CD4-positive, alpha-beta T cell treated with Interleukin-12 subunit alpha and Interleukin-12 subunit beta, for 1 hour (primary cell): ENCODE measurements at places on chromosomes 6 and 20.
A peak's percentile ranks its signal among the peaks of the same experiment; 100 is the strongest.

- DNase-seq, result no peak
Observed at GRCh38 chr6:15569035-15569995, 93.5 kb downstream of the DTNBP1 start.

GRCh38 chr6:32244270-32244669, 20.4 kb upstream of the NOTCH4 start:
- DNase-seq, result no peak

DNA sequence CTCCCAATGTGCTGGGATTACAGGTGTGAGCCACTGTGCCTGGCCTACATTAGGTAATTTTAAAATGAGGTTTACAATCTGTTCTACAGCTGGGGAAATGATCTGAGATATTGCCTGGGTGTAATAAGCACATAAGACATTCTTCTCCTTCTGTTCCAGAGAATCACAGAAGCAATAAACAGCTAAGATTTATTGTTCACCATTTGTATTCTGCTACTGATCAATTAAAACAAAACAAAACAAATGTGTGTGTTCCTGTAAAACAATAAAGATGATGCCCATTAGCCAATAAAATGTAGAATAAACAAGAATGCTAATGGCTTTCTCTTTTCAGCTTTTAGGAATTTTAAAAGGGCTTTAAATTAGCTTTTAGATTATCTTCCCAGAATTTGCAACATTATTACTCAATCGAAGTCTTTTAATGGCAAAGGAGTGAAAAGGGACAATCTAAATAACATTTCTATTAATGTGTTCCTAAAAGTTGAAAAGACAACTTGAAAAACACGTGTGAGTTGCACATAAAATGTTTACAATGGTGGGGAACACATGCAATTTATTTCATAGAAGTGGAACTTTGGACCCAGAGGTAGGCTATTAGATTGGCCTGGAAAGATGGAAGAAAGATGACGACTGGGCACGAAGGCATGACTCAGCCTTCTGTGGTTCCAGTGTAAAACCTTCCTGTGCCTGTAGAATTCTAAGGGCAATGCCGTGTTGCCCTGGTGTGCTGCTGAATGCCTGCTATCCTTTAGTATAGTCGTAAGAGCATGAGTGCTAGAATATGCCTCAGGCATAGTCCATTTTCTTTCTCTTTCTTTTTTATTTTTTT, 29.0 kb upstream of the DEK start:
- no peak for DNase-seq

DNA sequence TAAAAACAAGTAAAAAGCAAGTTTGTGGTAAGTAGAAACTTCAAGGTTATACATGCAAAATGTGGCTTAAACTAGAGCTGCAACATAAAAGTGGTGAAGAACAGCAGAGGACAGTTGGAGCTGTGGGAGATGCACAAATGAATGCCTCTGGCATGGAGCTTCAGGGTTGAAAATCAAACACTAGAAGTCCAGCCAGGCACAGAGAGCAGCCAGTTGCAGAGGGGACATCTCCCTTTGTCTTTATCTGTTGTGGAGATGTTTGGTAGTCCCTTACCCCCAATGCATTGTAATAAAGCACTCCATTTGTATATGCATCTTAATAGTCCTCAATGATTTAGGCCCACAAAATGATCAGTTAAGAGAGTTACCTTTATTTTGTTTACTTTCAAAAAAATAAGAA, 73.1 kb upstream of the C20orf144 start:
- no peak for DNase-seq

DNA sequence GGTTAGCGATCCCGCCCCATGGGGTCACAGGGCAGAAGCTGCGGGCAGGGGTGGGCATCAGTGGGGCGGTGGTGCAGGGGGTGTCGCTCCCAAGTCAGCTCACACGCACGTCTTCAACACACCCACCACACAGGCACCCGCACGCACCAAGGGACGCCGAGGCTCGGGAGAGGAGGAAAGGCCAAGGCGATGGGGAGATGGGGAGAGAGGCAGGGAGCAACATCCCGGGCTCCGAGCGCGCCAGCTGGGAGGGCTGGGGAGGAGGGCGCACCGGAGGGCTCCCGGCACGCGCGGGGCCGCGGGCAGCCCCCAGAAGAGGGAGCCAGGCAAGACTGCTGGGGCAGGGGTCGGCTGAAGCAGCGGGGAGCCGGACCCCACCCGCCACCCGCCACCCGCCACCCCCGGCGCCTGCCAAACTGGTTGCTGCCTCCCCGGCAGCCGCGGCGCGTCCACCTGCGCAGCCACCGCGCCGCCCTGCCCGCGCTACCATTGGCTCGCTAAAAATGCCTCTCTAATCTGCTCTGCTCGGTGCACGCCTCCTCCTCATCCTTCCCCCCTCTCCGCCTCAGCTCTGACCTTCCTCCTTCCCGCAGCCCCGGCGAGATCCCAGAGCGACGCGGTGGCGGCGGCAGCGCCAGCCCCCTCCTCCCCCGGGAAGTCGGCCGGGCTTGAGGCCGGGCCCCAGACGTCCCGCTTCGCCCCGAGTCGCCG, at the start of gene PACSIN1:
PACSIN1 (plus strand) TSS at position 546 of the 711 bp plus-strand sequence. CDS start 60,230 bp downstream, outside the sequence.
- DNase-seq, result no peak

DNA sequence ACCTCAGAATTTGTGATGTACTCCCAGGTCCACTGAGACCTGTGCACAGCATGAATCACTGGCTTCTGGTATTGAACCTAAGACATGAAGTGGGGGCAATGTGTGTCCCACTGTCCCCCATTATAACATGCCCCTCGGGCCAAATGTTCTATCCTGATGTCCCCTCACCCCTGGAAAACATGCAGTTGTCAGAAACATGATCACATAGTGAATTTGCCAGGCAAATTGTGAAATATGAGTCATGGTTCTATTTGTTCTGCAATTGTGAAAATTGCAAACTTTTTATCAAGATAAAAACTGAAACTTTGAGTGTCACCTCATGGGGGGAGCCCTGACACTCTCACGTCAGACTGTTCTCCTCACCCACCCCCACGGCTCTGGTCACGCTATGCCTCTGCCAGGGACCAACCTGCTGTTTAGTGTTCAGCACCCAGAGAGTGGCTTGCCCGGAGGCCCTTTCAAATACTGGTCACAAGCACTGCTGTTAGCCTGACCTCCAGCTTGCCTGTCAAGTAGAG, 305.3 kb downstream of the CLIC5 start:
- peak; percentile 21 for DNase-seq

- DNase-seq, result peak; percentile 72
Observed at GRCh38 chr6:106510090-106510970, 119.0 kb downstream of the RTN4IP1 start.

GRCh38 chr20:61267241-61267640, 15.2 kb downstream of the CDH4 start:
- DNase-seq, result no peak

DNA sequence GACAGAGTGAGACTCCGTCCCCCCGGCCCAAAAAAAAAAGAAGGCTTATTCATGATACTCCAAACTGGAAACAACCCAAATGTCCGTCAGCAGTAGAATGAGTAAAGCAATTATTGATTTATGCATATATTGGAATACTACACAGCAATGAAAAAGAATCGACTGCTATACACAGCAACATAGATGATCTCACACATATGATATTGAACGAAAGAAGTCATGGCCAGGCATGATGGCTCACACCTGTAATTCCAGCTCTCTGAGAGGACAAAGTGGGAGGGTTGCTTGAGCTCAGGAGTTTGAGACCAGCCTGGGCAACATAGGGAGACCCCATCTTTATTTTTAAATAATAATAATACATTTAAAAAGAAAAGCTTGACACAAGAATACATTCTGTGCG, 28.5 kb downstream of the BCAS4 start:
- DNase-seq, result no peak

- no peak for DNase-seq
Observed at GRCh38 chr6:31422587-31422986, 19.2 kb downstream of the MICA start.

GRCh38 chr20:56359212-56360132, 698 bp downstream of the FAM210B start:
- no peak for DNase-seq

DNA sequence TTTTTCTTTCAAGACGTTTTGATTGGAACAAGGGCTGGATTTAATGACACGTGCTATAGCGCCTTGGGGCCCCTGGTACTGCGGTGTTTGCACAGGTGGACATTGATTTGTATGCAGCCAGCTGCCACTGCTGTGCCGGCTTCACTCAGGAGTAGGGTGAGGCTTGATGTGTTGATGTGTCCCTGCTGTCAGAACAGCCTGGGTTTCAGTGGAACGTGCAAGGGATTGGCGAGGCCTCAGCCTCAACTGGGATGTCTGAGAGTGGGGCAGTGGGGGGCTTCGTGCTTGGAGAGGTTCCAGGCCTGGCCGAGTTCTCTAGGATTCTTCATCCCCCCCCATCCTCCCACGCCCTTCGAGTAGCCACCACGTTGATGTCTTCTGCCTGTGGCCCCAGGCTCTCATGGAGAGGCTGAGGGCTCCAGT, 23.0 kb downstream of the PYGB start:
- DNase-seq, result no peak

DNA sequence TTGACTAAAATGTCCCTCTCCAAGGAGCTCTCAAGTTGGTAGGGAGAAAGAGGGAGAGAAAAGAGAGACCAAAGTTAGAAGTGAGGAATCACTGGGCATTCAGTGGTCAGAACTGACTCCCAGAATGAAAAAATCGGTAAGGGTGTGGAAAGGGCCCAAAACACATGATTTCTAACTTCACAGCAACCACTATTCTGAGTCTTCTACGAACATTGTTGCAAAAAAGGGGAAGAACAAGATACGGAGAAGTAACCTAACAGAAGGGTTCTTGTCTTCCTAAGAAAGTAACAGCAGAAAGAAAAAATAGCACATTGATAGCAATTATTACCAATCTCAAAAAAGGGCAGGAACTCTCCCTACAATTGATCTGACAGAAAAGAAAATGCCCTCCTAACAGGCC, 65.6 kb downstream of the ATP9A start:
- no peak for DNase-seq

GRCh38 chr20:14829906-14830305, 492.5 kb upstream of the FLRT3 start:
- DNase-seq, result no peak

GRCh38 chr20:64242797-64243475, 12.6 kb upstream of the PCMTD2 start:
- DNase-seq, result no peak

DNA sequence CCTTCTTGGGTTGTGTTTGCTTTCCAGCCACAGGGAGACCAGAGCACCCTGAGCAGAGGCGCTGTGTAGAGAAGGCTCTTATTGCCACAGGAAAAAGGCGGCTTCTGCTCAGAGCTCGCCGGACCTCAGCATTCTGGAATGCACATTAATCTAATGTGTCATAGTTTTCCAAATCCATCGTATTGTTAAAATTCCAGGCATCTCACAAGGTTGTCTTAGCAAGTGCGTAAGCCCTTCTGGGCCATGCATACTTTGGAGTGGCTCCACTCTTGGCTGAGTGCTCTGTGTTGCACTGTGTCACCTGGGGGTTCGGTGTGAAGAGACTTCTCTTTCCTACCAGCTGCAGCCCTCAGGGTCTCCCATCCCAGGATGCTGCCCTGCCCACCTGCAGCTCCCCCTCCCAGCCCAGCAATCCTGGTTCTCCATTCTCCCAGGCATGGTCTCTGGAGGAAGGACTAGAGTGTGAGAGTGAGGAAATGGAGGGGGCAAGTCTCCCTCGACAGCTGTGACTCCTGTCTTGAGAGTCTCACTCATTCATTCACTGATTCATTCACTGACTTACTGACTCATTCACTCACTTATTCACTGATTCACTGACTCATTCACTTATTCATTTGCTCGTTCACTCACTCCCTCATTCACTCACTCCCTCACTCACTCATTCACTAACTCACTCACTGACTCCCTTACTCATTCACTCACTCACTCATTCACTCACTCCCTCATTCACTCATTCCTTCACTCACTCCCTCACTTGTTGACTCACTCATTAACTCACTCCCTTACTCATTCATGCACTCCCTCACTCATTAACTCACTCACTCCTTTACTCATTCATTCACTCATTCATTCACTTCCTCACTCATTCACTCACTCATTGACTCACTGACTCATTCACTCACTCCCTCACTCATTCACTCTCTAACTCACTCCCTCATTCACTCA, 83.7 kb upstream of the MPC1 start:
- no peak for DNase-seq

DNA sequence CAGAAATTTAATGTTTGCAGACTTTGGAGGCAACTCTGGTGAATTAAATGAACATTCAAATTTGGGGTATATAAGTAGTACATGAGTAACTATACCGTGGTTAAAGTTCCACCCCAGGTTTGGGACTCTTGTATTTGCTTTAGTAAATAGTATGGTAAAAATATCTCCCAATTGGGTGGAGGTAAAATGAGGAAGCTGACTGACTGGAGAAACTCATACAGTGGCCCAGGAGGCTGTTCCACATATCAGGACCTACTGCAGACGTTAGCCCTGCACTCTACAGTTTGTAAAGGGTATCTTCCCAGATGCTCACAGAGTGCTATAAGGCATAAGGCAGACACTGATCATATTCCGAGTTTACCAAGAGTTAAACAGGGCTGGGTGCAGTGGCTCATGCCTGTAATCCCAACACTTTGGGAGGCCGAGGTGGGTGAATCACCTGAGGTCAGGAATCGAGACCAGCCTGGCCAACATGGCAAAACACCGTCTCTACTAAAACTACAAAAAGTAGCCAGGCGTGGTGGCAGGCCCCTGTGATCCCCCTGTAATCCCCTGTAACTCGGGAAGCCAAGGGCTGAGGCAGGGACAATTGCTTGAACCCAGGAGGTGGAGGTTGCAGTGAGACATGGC, 53.7 kb downstream of the CPXM1 start:
- DNase-seq, result no peak

- DNase-seq, result no peak
Observed at GRCh38 chr20:52922436-52922835, 49.7 kb upstream of the TSHZ2 start.

DNA sequence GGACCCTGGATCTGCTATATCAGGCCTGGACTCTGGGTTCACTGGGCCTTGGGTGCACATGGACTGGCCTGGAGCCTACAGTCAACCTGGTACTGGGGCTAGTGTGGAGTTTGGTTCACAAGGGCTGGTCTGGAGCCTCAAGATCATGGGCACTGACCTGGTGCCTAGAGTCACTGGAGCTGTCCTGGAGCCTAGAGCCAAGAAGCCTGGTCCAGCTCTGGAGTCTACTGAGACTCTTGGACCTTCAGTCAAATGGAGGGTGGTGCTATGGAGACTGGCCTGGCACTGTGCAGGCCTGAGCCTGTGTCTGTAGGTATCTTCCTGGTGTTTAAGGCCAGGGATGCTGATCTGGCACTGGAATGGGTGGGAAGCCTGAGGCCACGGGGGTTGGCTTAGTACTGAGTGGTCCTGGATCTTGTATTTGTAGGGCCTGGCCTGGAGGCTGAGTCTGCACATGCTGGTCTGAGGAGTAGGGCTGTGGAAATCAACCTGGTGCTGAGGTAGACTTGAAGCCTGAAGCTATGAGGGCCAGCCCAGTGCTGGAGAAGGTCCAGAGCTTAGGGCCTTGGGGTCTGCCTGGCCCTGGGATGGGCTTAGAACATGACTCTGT, 16.5 kb upstream of the WFDC9 start:
- no peak for DNase-seq

GRCh38 chr20:34624629-34625028, 52.3 kb downstream of the PIGU start:
- DNase-seq, result no peak
